ENCODE measurements at places on chromosomes 4 and X.

- DNase-seq = no peak
These were observed 28.0 kb downstream of the FRMPD3 start for GRCh38 chrX:107477406-107477805.

DNA sequence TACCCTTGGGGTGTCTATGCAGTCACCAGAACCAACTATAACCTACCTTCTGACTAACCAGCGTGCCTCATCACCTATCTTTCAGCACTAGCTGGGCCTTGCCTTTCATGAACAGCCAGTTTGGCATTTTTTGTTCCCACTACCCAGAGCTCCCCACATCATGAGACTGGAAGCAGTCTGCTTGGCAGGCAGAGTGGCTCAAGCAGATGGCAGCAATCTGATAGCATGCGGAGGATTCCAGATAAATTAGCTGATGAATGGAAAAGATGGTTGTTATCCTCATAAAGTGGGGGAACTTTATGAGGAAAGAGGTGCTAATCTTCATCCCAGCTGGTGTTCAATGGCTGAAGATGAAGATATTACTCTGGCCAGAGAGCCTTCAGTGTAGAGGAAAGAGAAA lies 243.2 kb upstream of the EDA2R start:
- no peak for DNase-seq

DNA sequence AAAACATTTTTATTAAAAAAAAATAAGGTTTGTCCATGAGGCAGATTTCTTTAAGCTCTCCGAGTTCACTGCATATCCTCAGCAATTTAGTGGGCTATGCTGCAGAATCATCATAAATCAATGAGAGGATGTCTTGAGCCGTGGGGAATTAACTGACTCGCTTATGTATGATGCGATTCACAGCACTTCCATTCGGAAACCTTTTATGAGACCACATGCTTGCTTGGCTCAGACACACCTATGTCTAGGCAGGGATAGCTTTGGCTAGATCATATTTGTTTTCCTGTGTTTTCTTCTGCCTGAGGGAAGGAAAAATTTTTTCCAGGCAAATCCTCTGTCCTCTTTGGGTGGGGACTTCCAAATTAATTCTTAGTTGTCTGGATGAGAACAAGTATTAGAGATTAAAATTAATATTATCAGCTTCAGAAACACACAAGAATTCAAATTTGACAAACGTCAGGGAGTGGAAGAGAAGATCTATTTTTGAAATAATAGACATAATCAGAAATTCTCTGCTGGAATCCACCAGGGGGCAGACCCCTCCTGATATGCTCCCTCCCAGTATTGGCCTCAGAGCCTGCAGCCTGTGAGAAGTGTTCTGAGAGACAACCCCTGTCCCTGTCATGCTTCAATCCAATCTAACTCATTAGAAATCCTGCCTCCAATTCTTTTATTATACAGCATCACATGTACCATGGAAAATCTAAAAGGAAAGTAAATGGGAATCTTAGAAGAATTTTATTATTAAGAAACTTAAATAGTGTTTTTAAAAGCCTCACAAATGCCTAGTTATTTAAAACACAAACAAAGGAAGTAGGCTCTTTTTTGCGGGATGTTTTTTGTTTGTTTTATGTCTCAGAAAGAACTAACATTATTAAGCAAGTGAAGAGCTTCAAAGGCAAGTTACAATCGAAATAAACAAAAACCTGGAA lies 345.1 kb upstream of the TACR3 start:
- DNase-seq = no peak

DNA sequence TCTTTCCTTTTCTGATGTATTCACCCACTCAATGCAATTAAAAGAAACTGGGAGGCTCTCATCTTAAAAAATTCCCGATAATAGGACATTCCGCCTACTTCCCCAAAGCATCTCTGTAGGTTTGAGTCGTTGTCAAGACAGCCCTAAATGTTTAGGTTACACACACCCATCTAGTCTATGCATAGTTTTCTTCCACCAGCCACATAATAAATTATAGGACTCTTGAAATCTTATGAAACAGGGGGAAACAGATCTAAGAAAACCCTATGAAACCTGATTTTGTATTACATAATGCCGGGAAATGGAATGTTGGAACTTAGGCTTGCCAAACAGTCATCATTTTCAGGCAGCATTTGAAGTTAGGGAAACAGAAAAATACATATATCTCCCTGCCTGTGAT lies 150.0 kb downstream of the PRKX start:
- no peak for DNase-seq

DNA sequence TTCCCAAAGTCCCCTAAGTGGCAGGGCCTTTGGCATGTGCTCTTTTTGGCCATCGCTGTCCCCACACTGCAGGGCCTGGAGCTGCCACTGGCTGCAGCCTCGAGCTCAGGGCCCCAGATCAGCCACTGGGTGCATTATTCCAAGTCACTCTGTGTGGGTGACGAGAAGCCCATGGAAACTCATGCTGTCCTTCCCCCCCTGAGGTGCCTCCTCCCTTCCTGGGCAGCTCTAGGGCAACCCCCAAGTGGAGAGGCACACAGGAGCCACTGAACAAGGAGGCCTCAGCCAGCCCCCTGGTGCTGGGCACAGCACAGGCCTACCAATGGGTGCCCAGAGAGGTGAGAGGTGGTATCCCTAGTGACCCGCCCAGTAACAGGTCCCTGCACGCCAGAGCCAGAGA lies 84.5 kb downstream of the PPP2R2C start:
- no peak for DNase-seq

GRCh38 chrX:79601341-79602131 lies 234.4 kb upstream of the ITM2A start:
- DNase-seq = no peak

- no peak for DNase-seq
These were observed 26.8 kb upstream of the CLDN24 start for GRCh38 chr4:183348706-183349659.

DNA sequence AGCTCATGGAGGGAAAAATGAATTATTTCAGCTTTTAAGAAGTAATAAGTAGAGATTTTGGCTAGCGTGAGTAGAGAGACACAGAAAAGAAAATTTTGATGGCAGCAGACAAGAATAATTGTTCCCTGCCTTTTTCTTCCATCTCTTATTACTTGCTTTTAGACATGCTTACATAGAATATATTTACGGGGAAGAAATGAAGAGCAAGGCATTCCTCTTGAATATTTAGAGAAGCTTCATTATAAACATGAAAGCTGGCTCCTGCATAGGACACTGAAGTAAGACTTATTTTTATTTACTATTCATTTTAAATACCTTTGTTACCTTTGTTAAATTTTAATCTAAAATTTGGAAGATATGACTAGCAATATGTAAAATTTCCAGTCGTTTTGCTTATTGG lies 32.2 kb downstream of the DCK start:
- no peak for DNase-seq

DNA sequence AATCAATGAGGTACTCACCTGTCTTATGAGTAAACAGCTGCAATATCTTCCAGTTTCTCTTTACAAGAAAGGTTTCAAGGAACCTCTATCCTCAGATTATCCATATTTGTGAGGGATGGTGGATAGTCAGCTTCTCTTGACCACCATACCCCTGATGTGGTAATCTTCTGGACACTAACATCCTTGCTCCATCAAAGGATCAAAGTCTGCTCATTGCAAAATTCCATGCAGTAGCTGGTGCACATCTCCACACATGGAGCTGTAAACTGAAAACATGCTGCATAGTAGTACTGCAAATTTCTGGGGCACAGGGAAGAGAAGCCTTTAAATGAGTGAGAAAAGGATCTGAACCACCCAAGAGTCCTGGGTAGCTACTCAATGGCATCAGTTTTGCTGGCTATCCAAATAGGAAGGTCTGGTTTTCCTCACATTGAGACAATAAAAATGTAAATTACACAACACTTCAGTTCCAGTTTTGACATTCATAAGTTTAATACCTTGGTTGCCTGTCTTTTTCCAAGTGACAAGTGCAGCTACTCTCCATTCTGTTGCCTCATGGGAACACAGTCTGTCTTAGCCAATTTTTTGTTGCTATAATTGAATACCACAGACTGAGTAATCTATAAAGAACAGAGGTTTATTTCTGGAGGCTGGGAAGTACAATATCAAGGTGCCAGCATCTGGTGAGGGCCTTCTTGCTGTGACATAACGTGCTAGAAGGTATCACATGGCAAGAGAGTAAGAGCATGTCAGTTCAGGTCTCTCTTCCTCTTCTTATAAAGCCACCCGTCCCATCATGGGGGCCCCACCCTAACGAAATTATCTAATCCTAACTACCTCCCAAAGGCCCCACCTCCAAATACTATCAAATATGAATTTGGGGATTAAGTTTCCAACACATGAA lies 34.4 kb upstream of the ARHGEF6 start:
- DNase-seq = no peak

- DNase-seq = no peak
These were observed 363.3 kb downstream of the NAF1 start for GRCh38 chr4:162803378-162803777.

GRCh38 chr4:152360045-152360410 lies 175.9 kb downstream of the FBXW7 start:
- no peak for DNase-seq

GRCh38 chr4:117908306-117909207 lies 125.7 kb upstream of the NDST3 start:
- DNase-seq = no peak

GRCh38 chr4:130478406-130478805 lies 1382.5 kb downstream of the C4orf33 start:
- no peak for DNase-seq

- no peak for DNase-seq
These were observed 22.5 kb upstream of the MYOZ2 start for GRCh38 chr4:119113033-119113655.

DNA sequence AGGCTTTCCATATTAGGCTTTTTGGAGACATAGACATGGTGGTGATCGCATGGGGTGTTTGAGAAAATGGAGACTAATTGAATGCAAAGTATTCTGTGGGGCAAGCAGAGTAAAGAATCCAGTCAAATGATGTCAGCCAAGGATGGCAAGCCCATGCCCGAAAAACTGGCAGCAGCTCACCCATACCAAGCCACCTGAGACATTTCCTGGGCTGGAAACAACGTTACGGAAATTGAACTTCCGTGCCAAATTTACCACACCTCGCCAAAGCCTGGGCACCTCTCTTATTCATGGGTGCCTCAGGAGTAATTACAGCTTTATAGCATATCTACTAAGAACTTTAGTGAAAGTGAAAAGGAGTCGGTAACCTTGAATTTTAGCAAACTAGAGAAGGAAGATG lies 166.4 kb downstream of the CBR4 start:
- DNase-seq = no peak

- no peak for DNase-seq
These were observed 680 bp downstream of the MAEA start for GRCh38 chr4:1290165-1290977.

- no peak for DNase-seq
These were observed 93.7 kb downstream of the ADGRL3 start for GRCh38 chr4:61293707-61294400.

DNA sequence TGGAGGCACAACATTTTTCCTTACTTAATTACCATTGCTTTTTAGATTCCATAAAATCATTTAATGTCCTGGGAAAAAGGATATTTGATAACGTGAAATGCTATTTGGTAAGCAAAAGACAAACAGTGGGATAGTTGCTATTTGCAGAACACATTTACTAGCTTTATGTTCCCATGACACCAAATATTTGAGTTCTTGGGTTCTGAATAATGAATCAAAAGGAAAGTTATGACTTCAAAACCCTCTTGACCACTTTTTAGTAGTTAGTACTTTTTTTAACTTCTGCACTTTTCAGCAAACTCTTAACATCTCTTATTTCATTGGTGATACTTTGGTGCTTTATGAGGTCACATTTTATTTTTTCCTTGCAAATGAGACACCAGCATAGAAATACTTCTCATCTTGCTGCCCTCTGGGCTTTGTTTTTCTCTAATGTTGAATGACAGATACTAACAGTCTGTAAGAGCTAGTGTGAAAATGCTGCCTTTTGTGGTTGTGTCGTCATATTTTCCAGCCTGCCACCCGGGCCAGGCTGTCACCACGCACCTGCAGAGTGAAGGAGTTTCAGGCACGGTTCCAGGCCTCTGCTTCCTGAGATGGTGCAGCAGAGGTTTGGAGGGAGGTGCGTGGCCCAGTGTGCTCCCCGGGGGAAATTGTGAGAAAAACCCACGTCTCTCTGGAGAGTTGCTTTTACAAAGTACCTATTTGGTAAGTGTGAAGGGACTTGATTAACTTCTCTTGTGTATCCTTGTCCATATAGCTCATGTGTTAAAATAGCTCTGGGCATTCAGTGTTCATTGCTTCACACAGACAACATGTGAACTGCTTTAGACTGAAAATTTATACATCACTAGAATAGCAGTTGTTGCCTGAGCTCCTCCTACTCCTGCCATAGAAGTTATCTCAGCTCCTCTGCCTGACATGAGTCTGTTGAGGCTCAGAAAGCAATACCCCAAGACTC lies 34.7 kb downstream of the MSL3 start:
- no peak for DNase-seq

GRCh38 chr4:145283909-145284308 lies 103.5 kb upstream of the OTUD4 start:
- no peak for DNase-seq

DNA sequence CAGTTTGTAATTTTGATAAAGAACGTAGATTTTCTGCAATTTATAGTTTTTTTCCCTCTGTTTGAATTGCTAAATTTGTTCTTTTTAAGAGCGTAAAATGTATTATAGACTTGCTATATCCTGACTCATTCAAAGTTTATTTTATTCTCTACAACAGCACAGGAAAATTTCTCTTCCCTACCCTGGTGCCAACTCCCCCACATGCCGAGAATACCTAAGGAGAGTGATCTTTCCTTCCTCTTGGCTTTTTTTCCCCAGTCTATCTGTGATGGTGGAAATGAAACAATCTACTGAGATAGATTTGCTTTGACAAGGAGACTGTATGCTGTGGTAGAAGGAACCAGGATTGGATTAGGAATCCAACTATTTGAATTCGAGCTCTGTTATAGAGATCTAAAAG lies 271.6 kb downstream of the TLL1 start:
- DNase-seq = no peak

DNA sequence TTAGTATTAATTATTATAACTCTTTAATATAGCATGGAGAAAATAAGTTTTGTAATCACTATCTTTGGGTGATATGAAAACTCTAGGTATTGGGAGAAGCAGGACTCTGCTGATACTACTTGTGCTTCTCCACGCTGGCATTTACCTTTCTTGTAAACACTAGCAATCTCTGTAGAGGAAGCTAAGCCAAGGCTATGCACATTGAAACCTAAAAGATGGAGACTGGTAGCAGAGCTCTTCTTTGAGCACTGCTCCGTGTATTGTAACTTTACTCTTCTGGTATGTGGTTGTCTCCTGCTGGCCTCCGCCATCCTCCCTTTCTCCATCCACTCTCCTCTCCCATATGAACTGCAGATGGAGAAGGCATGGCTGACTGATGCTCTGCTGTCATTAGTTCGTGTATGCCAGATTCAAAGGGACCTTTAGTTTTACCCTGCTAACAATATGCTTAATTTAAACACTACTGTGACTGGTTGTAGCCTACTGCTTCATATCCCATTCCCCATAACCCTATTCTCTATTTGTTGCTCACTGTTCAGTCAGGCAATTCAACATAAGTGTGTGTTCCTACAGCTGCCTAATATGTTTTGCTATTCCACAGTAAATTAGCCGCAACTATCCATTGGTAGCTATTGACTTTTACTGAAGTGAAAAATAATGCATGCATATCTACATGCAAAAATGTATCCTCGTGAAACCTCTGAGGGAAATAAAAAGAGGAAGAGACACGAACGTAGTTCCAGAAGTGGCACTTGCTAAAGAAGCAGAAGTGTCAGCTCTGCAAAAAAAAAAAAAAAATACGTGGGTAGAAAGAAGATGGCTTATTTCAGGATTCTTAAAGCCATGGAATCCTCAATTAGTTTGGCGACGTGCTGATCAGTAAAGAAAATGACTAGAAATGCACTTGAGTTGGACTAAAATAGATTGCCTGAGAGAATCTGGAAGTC lies 55.6 kb upstream of the CCSER1 start:
- no peak for DNase-seq

GRCh38 chrX:7614616-7615015 lies 228.4 kb upstream of the VCX start:
- DNase-seq = peak; percentile 24

Data from NCI-H524 treated with DMSO at 0.1 percent for 48 hours (cell line).